ENCODE measurements at places on chromosomes 3 and 15. TPM values are rescaled to one million over a fixed set of nuclear protein-coding genes. Genes with fewer than 3 reads are reported as not detected.

AHSG gene
- polyA plus RNA-seq: not detected

VILL gene
- polyA plus RNA-seq: 46.4 TPM

UQCC5 gene
- 1.5 TPM for polyA plus RNA-seq

DLL4 gene
- 0.10 TPM for polyA plus RNA-seq

FAM174B gene
- 0.79 TPM for polyA plus RNA-seq

PDIA5 gene
- 3.8 TPM for polyA plus RNA-seq

CLRN1 gene
- not detected for polyA plus RNA-seq

SCAMP5 gene
- 3.4 TPM for polyA plus RNA-seq

CADM2 gene
- 0.37 TPM for polyA plus RNA-seq

RNU5B-1 gene
- polyA plus RNA-seq: not detected

ONECUT1 gene
- polyA plus RNA-seq: not detected

MAP1A gene
- 0.03 TPM for polyA plus RNA-seq

DZIP3 gene
- 9.1 TPM for polyA plus RNA-seq

RGMA gene
- not detected for polyA plus RNA-seq

SECISBP2L gene
- 13.0 TPM for polyA plus RNA-seq

DPH3 gene
- polyA plus RNA-seq: 6.7 TPM

ENTPD3 gene
- polyA plus RNA-seq: not detected

FAIM gene
- 2.3 TPM for polyA plus RNA-seq

MST1R gene
- polyA plus RNA-seq: 1.7 TPM

ACTC1 gene
- not detected for polyA plus RNA-seq

TUSC7 gene
- not detected for polyA plus RNA-seq

KLHL40 gene
- polyA plus RNA-seq: not detected

All from B cell (primary cell).